ENCODE measurements at places on chromosomes 7 and 10.

DNA sequence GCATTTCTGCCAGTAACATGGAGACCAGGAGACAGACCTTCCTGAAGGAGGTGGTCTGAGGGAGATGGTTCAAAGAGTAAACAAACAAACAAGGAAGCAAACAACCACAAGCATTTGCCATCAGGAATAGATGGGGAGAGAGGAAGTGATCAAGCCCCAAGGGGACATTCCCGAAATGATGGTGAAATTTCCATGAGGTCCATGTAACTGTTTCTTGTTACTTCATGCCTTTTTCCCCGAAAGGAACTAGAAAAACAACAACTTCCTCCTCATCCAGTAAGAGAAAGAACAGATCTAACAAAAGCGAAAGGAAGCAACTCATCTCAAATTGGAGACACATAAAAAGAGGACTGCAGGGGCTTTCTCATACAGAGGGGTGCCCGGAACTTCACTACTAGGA, 152.5 kb upstream of the ZNF32 start:
- DNase-seq = no peak

DNA sequence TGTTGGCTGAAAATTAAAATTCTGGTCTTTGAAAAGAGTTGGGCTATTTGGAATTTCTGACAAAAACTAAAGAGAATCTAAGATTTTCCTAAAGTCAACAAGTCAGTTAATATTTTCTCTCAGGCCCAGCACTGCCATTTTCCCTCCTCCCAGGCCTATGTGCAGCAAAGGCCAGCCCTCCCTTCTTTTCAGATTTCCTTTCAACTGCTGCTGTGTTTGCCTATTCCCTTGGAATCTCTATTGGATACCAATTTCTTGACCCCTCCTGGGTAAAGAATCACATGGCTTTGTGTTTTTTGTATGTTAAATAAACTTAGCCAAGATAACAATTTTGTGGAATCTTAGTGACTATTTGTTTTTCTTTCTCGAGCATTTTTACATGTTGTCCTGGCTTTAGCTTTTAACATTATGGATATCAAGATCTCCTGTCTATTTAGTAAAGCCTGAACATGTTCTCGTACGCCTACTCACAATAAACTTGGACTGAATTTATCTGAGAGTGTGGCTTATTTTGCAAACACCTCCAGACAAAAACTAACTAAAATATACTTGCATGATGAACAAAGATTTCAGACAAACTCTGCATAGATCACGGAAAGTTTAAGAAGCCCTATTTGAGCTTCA, 19.9 kb downstream of the MACC1 start:
- no peak for DNase-seq

GRCh38 chr7:152868122-152869040, 108.8 kb downstream of the ACTR3B start:
- DNase-seq = no peak

DNA sequence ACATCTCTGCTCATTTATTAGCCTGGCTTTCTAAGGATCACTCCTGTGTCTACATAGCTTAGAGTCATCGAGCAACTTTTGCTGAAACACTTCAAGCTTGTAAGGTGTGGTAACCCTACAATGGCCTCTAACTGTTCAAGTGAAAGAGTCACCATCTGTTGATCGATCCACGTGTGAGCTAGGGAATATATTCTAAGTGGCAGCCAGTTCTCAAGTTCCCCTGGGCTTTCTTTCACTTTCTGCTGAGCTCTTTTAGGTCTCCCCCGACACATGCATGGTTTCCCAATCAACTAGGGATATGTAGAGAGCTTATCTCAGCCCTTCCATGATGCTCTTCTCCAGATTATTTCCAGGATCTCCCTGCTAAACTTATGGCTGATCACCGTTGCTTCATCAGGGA, 15.5 kb downstream of the AOAH start:
- no peak for DNase-seq

DNA sequence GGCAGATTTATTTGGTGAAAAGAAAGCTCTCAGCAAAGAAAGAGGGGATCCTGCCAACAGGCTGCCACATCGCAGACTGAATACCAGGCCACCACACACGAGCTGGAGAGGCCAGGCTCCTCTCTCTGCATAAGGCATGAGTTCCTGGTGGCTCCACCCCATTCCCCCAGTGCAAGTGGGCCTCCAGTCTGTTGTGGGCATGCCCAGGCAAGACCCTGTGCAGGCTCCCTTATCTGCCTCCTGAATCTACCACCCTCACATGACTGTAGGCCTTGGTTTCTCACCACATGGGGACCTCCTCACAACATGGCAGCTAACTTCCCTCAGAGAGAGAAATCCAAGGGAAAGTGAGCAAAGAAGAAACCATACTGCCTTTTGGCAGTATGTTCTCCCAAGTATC, 26.7 kb upstream of the CUL1 start:
- DNase-seq = no peak

DNA sequence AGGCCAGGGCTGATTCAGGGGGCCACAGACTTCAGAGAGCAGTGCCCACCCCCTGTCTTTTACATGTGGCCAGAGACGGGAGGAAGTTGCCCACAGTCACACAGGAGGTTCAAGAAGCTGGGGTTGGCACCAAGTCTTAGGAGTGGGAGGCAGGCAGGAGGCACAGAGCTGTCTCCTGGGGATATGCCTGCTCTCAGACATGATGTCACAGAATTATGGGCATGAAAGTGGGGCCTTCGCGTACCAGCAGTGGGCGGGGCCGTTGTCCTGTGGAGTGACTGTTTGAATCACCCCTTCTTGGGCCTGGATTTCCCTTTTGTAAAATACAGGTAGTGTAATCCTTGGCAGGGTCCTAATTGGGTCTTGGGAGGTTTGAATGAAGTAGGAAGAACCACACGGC, 81.2 kb upstream of the PPIF start:
- DNase-seq = no peak

- DNase-seq = no peak
Measured at GRCh38 chr7:99102809-99103690, 40.9 kb downstream of the SMURF1 start.

- DNase-seq = no peak
Measured at GRCh38 chr10:110041479-110041829, 33.7 kb downstream of the ADD3 start.

- DNase-seq = peak; percentile 61
Measured at GRCh38 chr7:107874605-107875446, 16.2 kb upstream of the DLD start.

DNA sequence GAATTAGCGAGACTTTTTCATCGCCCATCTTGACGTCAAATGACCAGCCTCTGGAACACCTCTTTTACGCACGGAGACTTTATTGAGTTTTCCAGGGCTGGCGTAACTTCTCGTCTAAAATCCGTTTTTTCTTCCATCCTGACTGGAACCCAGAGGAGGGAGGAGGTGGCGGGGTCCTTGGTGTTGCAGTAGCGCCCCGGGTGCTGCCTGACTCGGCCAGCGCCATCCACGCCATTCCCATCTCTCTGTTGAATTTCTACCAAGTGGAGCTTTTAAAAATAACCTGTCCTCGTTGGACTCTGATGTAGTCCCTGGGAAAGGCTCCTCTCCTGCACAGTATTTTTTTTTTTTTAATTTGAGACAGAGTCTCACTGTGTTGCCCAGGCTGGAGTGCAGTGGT, 155.9 kb downstream of the RGS10 start:
- no peak for DNase-seq

- no peak for DNase-seq
Measured at GRCh38 chr10:55374917-55375316, 573.9 kb upstream of the PCDH15 start.

DNA sequence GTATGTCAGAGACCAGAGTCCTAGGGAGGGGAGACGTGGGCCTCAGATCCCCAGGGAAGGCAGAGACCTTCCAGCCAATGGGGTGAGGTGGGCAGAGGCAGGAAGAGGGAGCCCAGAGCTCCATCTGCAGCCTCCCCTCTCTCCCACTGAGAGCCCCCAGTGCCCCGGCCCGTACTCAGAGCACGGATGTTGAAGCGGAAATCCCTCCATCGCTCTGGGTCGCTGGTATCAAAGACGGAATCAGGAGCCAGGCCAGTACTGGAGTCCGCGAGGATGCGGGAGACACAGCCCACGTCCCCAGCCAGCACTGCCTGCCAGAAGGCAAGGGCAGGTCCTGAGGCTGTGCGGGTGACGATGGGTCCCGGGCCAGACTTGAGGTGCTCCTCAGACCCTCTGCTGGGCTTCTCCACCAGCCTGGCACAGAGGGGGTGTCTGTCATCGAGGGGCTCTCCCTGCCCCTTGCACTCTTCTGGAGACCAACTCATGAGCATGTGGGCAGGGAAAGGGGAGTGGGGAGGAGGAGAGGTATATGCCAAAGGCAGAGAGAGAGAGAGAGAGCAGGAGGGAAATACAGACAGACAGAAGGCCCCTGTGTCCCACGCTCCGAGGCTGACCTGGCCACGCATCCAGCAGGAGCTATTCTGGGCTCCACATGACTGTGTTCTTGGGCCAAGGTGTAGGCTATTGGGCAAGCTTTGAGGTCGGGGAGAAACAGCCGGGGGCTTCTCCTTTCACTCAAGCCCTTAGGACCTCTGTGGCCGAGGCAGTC, at the start of gene ASB10:
Gene ASB10 (minus strand): TSS at position 611 of the 769 bp plus-strand sequence. CDS start 120 bp downstream, at position 491.
- DNase-seq = no peak

DNA sequence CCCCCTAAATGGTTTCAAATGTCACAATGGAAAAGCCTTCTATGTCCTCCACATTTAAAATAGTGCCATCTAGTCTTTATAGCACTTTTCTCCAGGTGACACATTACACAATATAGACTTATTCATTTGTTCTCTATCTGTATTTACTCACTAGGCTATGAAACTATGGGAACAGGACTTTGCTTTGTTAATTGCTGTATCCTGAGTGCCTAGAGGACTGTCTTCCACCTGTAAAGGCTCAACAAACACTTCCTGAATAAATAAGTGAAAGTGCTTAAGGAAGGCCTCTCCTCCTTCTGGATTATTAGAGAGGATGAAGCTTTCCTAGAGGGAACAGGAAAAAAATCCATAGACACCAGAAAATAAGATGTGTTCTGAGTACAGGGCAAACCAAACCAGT, 397.6 kb upstream of the LRRN3 start:
- no peak for DNase-seq

- no peak for DNase-seq
Measured at GRCh38 chr7:78265071-78265470, 466.5 kb downstream of the PHTF2 start.

DNA sequence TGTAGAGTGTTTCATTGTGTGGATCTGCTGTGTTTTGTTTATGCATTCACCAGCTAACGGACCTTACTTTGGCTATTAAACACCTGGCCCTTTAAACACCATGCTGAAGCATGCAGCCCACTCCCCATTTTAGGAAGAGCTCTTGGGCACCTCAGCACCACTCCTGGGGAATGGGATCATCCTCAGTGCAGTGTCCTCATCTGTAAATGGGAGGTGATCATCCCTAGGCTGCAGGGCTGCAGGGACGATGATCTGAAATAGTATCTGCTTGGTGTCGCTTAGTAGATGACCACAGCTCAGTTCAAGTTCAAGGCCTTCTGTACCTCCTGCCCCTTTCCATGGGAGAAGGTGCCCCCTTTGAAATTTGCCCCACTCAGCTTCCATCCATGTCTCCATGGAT, 229.9 kb downstream of the TCF7L2 start:
- DNase-seq = no peak

- no peak for DNase-seq
Measured at GRCh38 chr10:9289811-9290210, 1235.3 kb downstream of the GATA3 start.

- peak; percentile 31 for DNase-seq
Measured at GRCh38 chr10:127698886-127699285, 38.1 kb upstream of the FOXI2 start.

DNA sequence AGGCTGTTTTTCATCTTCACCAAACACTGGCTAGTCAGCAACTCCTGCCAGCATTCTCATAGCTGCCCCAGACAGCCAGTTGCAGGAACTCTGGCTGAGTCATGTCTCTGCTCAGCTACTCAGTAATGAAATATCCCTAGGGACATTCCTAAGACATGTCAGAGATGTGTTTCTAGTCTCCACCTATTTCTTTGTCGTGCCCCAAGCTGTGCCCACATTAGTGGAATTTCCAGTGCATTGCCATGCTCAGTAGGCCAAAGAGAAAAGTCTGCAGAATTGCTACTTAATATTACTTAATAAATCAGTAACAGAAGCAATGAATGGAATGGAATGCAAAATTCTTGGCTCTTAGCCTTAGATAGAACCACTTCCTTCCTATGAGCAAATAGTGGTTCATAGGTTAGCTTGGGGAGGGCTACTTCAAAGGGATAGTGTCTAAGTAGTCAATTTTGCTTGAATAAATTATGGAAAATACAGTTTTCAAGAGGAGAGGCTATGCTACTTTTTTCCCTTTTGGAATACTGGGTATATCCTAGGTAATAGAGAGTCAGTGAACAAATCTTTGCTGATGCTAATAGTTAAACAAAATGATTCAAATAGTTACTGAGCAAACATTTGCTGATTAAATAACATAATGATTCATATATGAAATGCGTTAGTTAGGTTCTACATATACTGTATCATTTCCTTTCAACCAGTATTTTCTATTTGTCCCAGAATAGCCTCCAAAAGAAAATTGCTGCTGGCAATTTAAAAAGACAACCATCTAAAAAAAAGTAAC, 23.6 kb upstream of the SEMA3C start:
- no peak for DNase-seq

GRCh38 chr10:89367529-89367928, 10.3 kb upstream of the IFIT1B start:
- DNase-seq = no peak

DNA sequence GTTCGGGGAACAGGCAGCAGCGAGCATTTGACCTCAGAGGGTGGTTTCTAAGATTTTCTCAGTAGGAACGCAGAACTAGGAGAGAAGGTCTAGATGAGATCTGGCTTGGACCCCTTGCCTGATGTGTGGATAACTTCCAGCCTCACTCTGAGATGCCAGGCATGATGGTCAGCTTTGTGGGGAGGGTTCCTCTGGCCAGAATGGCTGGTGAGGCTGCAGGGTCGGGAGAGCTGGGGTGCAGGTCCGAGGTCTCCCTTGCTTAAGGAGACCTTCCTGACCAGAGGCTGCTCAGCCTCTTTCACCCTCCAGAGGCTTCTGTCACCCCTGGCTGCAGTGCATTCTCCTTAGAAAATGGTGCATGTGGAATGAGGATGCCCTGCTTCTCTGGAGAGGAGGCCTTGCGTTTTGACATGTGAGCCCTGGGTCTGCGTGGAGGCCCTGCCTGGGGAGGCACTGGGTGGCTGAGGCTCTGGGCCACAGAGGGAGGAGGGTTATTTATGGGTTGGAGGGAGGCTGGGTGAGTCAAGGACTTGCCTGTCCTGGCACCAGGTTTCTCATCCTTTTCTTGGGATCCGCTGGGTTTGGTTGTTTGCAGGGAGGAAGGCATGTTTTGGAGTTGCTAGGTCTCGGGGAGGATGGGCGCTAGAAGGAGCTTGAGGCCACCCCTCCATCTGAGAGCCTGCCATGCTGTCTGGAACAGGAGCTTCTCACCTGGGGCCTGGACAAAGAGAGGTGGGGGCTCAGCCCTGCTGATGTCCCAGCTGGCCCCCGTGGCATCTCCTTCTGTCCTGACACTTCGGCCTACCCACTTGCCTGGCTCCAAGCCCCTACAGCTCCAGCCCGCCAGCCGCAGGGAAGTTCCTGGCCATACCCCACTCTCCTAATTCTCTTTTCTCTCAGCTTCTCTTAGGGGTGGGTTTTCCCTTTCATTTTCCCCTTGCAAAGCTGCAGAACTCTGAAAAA, 3.9 kb downstream of the FAM241B start:
- no peak for DNase-seq

- no peak for DNase-seq
Measured at GRCh38 chr10:132290631-132291030, 17.1 kb downstream of the STK32C start.

GRCh38 chr7:151032936-151033863, 5.0 kb downstream of the ABCB8 start:
- no peak for DNase-seq

GRCh38 chr7:86407291-86407690, 236.4 kb upstream of the GRM3 start:
- no peak for DNase-seq

- DNase-seq = no peak
Measured at GRCh38 chr7:111762211-111762610, 199.9 kb upstream of the IMMP2L start.

Measured in muscle of arm (tissue), 14 donors.